Stimulated activated CD8-positive, alpha-beta memory T cell treated with anti-CD3 and anti-CD28 coated beads, Interleukin-2, amount 100 ng/mL, for 1 hour (primary cell): ENCODE measurements at places on chromosomes 4 and X.

GRCh38 chr4:17812801-17813200 lies 2.0 kb downstream of the NCAPG start:
- no peak for DNase-seq

- no peak for DNase-seq
These were observed 6.3 kb downstream of the FNIP2 start for GRCh38 chr4:158775091-158775651.

DNA sequence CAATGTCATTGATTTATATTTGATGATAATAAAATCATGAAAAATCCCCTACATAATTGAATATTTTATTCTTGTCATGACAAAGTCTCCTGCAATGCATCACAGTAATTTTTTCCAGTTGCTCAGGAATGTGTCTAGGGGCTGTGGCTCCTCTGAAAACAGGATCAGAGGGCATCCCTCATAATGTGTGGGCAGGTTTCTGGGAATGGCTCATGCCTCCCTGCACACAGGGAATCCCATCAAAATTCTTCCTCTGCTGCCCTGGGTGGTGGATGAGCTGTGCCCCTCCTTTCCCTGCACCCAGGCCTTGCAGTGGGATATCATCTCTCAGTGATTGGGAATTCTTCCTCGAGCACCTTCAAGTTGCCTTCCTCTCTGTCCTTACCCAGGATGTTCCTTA lies 20.4 kb upstream of the PUDP start:
- DNase-seq = no peak

DNA sequence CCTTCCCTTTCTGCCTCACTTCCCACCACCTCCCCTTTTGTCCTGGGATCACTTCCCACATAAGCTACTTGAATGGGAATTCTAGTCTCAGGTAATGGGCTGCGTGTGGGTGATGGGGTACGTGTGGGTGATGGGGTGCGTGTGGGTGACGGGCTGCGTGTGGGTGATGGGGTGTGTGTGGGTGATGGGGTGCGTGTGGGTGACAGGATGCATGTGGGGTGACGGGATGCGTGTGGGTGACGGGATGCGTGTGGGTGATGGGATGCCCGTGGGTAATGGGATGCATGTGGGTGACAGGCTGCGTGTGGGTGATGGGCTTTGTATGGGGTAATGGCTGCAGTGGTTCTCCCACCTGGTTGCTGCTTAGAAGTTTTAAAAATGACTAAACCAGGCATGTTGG lies 43.6 kb downstream of the EVC2 start:
- DNase-seq = no peak

GRCh38 chr4:169315530-169316343 lies 45.0 kb upstream of the SH3RF1 start:
- DNase-seq = no peak

DNA sequence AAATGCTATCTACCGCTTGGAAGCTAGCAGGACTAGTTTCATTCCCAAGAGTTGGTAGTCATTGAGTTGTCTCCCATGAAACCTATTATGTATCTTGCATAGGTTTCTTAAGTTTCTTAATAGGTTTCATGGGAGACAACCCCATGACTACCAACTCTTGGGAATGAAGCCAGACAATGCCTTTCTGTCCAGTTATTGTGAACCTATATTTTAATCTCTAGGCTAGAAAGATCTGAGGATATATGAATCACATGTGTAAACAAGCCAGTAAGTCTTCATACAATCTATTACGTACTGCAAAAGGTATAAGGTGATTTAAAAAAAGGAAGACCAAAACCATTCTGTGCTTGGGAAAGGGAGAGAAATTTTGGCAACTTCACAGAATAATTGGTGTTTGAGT lies 162.6 kb downstream of the INPP4B start:
- no peak for DNase-seq

DNA sequence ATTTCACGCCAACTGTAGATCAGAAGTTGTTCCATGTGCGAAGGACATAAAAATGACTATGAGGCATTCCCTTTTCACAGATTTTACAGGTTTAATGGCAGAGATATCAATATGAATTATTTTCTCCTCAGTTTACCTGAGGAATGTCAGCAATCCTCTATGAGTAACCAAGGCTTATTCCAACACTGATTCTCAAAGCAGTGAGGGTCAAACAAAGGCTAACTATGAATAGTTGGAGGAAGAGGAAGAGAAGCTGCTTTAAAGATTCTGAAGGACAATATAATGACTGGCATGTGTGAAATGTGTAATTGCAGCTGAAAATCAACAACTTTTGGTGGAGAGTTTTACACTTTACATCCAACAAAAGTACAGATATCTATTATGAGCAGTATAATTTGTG lies 29.1 kb downstream of the NAF1 start:
- DNase-seq = no peak

DNA sequence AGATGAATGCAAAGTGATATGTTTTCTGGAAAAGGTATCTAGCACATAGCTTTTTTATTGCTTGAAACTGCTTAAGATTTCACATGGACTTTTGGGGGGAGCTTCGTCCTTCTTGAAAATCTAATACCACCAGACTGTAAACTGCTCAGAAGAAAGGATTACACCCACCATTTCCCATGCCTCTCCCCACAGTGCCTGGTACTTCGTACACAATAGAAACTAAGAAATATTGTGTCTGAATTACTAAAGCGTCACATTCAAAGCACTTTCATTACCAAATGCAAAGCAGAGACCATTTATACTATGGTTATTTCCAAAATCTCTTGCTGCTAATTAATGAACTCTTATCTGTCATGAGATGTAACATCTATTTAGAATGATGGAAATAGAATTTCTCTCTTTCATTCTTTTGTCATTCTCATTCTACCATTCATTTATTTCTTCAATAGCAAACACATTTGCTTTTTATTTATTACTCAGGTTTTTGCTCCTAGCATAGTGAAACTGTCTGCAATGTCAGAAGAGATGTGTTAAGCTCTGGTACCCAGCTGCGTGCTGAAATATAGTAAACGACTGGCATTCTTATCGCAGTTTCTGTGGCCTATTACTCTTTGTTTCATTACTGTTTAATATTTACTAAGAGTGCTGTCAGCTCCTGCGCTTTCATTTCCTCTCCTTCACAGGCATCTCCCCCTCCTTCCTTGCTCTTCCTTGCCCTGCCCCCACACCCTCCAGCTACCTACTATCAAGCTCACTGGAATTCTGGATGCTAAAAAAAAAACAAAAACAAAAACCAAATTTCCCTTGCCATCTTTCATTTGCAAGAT lies 51.4 kb upstream of the RAPGEF2 start:
- no peak for DNase-seq

DNA sequence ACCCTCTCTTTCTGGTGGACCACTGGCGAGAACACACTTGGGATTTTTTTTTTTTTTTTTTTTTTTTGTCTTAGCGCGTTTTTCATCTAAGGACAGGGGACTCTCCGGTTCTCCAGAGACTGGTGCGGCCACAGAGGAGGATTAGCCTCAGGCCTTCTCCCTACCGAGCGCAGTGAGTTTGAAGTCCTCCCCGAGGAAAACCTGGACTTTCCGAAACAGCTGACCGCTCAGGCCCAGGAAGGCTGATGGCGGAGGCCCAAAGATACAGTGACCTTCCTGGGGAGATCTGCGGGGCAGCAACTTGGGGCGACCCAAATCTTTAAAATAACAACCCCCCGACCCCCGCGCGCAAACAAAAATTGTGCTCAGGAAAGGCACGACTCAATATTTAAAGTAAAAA lies 9.2 kb downstream of the NKX3-2 start:
- no peak for DNase-seq

GRCh38 chr4:184437565-184438265 lies 36.6 kb downstream of the IRF2 start:
- DNase-seq = no peak

- DNase-seq = no peak
These were observed at the start of gene PABPC4L for GRCh38 chr4:134201216-134202161. Gene PABPC4L (minus strand): TSS chr4:134201789. CDS start chr4:134201019, 770 bp downstream.

DNA sequence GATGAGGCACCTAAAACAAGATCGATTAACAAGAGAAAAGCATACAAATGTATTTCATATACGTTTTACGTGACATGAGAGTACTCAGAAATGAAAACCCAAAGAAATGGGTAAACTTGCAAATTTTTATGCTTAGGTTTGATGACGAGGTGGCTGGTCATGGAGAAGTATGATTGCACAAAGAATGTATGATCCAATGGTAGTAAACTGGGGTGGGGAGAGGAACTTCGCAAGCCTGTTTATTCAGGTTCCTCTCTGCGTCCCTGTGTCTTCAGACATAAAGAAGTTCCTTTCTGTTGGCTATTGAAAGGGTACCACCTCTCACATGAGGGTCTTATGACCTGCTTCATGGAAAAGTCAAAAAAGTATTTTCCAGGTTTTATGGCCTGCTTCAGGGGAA lies 309.2 kb downstream of the BCOR start:
- DNase-seq = no peak

GRCh38 chrX:129875669-129876068 lies 30.3 kb upstream of the UTP14A start:
- DNase-seq = no peak

DNA sequence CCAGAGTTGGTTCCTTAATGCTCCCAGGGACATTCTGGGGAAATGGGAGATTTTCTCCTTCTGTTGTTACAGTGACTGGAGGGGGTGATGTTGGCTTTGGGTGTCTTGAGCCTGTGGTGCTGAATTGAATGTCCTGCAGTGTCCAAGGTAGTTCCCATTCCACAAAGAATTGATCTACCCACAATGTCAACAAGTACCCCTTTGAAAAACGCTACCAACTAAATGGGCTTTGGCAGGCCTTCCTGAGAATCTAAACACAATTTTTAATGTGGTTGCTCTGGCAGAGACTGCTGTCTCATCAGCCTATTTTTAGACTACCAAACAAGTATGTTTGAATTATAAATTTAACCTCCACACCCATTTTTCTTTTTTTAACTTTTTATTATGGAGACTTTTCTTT lies 69.4 kb downstream of the CCKAR start:
- no peak for DNase-seq

GRCh38 chrX:1137531-1137930 lies 74.9 kb downstream of the CRLF2 start:
- DNase-seq = no peak

GRCh38 chrX:80423000-80423399 lies 2.8 kb downstream of the TENT5D start:
- no peak for DNase-seq

DNA sequence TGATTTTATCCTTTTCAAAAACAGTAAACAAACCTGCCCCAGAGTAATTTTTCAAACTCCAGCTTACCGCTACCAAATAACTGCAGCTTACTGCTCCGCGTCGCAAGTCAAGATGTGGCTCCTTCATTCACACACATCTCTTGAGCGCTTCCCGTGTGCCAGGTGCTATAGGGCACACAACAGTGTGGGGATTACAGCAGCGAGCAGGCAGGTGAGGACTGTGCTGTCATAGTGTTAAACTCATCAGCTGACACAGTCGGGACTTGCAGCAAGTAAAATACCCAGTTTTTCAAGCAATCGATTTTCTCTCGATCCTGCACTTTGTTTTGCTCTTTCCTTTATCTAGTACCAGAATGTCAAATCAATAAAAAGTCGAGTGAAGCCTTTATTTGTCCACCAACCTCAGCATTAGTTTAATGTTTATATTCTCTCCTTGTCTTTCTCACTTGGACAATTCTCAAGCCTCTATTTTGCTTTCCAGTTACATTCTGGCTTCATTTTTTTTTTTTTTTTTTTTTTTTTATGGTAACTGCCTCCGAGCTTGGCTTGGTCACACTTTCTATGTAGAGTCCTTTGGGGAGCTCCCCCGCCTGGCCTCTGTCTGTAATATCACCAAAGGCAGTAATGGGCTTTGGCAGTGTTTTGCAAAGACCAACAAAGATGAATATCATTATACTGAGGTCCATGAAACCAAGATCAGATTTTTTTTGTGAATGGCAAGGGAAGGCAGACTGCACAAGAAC lies 8.3 kb upstream of the ASB5 start:
- DNase-seq = no peak

DNA sequence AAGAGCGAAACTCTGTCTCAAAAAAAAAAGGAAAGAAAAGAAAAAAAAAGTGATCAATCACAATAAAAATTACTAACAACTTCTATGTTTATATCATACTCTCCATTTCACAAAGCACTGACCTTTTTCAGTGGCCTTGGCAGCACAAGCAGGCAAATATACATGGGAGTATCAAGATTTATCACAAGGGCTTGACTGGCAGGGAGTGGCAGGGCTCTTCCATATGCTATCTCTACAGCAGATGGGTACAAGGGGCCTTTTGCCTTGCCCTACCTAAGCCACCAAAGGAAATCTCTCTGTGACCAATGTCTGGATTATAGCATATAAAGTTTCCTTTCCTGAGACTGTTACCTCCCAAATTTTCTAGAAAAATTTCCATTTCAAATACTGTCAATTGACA lies 24.4 kb downstream of the TSPAN5 start:
- DNase-seq = no peak

GRCh38 chrX:120350450-120351138 lies 11.3 kb upstream of the ATP1B4 start:
- DNase-seq = no peak

DNA sequence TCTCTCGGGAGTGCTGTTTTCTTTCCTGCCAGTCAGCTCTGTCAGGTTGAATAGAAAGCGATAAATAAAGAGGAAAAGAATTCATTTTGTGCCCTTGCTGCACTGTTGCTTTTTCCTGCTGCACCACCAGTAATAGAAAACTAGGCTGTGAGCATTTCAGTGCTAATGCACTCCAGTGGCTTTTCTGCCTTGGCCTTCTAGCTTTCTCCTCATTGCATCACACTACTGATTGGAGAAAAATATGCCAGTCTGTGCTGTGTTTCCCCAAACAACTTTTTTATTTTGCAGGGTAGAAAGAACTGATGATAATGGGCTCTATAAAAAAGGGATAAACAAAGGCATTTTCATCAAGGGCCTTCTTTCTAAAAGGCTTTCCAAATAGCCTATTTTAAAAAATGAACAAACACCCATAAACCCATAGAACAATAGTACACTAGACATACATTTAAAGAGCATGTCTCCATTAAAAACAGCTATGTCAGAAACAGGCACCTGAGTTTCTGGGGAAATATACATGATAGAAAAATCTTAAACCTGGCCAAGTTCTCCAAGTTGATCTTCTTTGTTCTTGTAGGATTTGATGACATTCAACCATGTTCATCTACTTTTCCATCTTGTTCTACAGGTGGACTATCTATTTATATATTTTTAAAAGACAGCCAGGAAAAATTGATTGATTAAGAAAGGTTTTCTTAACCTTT lies 86.3 kb downstream of the GPRIN3 start:
- no peak for DNase-seq

DNA sequence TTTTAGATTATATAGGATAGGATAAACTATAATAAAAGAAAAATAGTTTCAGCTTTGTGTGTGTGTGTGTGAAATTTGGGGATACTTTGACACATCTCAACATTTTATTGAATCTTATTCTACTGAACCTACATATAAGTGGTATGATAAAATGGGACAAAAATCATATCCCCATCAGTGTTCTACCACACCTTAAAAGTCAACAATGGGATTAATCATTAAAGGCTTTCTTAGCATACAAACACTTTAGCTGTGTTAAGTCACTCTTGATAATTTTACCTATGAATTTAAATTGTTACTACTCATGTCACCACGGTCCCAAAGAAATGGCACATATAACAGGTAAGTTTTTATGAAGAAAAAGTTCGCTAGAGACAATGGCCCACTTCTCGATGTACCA lies 37.7 kb upstream of the LRBA start:
- no peak for DNase-seq
